ENCODE measurements at places on chromosomes 6 and 20.
A peak's percentile ranks its signal among the peaks of the same experiment; 100 is the strongest.

DNA sequence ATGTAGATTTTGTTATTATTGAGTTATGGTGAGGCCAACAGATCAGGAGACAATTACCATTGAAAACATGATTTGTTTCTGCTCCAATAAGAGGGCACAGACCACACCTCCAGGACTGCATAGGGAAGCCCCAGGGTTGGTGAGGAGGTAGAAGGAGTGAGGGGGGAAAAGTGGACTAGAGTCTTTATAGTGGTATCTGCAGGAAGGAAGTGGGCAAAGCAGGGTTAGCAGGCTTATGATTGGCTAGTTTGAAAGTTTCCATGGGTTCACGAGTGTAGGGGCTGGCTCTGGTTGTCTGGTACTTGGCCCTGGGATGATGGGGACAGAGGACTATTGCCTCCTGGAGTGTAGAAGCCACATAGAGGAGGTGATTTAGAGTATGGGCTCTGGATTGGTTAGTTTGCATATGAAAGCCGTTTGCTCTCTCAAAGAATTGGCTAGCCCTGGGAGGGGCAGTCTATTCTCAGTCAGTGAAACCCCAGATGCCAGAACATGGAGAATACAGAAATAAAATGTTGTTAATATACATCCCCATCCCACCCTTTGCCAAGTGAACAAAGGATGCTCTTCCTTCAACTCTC is 156.6 kb downstream of the KLHL32 start:
- no peak for DNase-seq

DNA sequence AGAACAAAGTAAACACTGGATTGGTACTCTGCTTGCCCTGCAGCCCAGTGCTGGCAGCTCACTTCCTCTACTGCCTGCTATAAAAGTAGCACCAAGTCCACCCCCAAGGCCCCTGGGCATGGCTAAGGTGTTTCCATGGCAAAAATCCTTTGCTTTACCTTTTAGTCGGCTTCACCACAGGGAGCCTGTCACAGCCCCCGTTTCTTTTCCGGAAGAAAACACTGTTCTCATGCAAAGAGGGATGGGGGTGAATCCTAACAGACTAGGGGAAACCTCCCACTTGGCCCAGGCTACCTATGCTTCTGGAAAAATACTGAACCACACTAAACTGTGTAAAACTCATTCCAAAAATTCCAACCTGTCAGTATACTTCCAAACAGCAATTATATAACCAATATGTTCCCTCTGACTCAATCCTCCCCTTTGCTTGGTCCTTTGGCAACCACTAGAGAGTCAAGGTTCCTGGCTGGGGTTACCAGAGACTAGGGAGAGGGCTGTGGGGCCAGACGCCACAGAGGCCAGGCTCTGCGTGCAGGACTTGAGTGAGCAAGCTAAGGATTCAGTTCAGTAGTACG is 16.1 kb downstream of the PPIL1 start:
- peak; percentile 41 for DNase-seq

DNA sequence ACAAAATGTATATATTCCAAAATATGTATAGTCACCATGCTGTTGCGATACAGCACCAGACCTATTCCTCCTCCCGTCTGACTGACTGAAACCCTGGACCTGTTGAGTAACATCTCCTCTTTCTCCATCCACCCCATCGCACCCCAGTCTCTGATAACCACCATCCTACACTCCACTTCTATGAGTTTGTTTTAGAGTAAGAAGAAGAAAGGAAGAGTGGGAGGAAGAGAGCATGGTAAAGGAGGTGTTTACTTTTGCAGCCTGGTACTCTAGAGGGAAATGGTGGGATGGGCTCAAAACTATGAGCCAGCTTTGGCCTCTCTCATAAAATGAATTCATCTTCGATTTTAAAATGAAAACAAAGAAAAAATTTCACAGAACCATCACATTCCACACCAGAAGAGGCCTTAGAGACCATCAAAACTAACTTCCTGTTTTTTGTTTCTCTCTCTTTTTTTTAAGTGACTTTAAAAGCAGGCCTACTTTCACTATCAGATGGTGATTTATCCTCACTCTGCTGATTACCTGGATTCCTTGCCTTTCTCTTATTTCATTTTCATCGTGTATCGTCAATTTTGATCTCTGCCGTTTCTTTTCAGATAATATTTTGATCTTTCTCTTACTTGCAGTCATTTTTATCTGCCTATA is 16.8 kb upstream of the FUCA2 start:
- no peak for DNase-seq

DNA sequence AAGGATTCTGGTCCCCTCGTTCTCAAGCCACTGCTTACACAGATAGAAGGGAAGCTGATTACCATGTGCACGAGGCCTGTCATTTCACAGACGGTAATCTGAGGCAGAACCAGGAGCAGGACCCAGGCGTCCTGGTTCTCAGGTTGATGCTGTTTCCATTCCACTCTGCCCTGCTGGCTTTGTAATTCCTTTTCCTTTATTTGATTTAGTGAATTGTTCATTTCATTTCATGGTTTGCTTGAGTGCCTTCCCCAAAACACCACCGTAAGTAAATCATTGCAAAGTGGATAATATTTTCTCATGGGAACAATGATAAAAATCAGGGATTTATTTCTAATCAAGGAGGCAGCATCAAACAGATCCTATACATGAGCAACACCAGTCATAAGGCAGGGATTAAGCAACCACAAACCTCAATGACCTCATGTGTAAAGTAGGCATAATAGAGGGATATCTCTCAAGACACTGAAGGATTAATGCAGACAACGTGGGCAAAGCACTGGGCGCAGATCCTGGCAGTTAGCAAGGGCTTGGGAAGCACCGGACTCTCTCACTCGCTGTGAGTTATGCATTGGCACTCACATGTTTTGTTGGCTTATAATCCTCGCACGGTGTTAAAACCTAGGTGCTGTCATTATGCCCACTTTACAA is 229.5 kb upstream of the FOXQ1 start:
- DNase-seq: peak; percentile 56

DNA sequence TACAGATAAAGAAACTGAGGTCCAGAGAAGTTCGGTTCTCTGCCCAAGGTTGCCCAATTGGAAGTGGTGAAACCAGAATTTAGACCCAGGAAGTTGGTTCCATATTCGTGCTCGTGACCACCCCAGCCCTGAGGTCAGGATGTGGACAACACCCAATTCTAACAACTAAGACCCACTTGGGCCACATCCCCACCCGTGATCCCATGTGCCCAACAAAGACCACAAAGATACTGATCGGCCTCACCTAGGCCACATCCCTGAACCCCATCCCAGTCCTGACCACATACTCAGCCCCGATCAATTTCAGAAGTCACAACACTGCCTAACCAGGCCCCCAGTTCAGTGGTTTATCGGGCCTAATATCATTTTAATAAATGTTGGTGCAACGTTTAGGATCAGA is 138.4 kb downstream of the PREX1 start:
- DNase-seq: no peak

DNA sequence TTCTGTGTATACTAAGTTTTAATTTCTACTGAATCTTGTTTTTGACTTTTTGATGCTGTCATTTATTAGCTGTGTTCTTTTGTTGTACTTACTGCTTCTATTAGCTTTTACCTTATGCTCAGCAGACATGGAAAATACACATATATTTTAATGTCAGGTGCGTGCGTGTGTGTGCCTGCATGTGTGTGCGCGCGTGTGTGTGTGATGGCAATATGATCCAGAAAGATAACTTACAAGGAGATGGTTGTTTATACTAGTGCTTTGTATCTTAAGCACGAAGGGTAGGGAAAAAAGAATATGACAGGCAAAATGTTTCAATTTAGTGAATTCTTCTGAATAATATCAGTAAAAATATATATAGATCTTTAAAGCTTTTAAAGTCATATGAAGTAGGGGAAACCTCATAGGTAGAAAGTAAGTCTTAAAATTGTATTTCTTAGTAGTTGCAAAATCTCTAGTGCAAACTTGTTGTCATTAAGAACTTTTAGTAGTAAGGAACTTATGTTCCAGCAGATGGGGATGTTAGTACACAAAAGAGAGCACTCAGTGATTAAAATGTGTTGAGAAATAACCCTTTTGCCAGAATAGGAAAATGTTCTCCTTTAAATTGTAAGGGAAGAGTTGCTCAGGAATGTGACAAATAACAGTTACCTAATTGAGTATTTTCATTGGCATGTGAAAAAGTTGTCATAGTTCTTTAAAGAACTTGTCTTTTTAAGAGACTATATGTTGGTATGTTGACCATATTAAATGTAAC is 13.2 kb downstream of the QKI start:
- DNase-seq: peak; percentile 56

DNA sequence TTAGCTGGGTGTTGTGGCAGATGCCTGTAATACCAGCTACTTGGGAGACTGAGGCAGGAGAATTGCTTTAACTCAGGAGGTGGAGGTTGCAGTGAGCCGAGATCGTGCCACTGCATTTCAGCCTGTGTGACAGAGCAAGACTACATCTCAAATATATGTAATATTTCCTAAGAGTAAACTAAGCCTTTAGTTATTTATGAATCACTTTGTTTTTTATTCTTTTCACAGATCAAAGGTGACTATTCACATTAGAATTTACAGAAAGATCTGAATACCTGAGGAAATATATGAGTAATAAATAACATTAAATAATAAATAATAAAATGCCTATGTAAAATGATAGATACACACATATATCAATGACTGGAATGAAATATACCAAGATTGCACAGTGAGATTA is 630.8 kb upstream of the IMPG1 start:
- no peak for DNase-seq

- DNase-seq: no peak
Measured at GRCh38 chr20:35291654-35292503, at the start of gene FAM83C. Gene FAM83C (minus strand): TSS chr20:35292425. CDS start chr20:35292304, 121 bp downstream.

DNA sequence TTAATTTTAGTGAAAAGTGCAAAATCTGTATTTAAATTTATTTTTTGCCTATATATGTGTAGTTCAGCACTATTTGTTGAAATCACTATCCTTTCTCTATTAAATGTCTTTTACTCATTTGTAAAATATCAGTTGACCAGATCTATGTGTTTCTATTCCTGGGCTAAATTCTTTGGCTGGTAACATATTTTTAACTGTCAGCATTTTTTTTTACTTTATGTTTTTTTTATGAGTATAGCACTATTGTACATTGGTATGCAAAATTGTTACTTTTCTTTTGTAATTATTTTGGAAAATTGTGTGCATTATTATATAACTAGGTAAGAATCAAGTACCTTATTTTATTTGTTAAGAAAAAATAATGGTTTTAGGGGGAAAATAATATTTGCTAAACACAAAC is 582.8 kb upstream of the ADGRB3 start:
- no peak for DNase-seq

DNA sequence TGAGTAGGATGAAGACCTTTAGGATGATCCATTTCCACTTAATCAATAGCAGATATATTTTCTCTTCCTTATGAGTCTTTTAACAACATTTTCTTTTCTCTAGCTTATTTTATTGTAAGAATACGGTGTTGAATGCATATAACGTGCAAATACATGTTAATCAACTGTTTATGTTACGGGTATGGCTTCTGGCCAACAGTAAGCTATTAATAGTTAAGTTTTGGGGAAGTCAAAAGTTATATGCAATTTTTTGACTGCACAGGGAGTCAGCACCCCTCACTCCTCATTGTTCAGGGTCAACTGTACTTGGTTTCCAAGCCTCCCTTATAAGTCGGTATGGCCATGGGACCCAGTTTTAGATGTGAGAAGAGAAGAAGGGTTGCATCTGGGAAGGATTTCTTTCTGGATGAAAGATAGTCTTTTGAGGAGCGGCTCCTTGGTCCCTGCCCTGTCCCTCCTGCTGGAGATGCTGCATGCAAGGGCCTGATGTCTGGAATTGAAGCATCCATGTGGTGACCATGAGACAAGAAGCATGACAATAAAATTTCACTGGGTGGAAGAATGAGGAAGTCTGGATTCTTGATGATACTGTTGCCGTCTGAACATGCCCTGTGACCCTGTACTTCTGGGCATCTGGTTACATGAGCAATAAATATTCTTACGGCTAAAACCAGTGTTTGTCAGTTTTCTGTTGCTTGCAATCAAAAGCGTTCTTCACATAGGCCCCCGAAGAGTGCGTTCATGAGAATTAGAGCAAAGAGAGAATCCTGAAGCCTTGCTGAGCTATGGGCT is 194.7 kb upstream of the PMEPA1 start:
- DNase-seq: no peak

DNA sequence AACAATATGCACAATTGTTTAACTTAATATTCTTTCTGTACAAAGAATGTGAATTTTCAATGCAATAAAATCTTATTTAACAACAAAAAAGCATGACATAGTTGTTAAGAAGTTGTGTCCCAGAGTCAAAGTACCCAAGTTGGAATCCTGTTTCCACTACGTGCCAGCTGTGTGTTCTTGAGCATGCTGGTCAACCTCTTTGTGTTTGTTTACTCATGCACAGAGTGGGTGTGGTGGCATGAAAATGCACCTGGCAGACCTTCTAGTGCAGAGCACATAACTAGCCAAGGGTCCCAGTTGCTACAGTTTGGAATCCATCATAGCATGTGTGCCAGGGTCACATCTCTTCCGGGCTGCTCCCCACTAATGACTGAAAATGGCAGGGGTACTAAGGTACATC is 24.7 kb upstream of the MOCS1 start:
- DNase-seq: no peak

GRCh38 chr6:57209030-57209429 is 13.1 kb downstream of the RAB23 start:
- no peak for DNase-seq

- no peak for DNase-seq
Measured at GRCh38 chr6:13863699-13864155, 49.4 kb upstream of the MCUR1 start.

- DNase-seq: no peak
Measured at GRCh38 chr6:2221726-2222274, 23.6 kb downstream of the GMDS start.

DNA sequence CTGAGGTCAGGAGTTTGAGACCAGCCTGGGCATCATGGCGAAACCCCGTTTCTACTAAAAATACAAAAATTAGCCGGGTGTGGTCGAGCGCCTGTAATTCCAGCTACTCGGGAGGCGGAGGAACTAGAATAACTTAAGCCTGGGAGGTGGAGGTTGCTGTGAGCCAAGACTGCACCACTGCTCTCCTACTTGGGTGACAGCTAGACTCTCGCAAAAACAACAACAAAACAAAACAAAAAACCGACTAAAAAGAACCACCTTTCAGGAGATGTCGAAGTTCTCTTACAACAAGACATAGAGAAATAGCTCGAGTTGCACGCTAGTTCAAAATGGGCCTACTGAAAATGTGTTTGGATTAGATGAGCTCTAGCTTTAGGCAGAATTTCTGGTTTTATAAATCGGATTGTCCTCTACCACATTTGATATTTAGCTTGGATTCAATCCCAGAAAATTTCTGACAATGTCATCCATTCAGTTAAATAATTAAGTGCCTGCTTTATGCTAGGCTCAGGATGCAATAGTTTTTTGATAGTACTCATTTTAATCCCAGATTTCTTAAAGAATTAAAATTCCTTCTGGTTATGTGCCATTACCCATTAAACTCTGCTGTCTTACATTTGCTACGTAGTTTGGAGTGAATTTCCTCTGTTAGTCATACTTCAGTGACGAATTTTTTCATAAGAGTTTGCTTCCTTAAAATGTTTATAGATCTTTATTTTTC is 137.5 kb upstream of the SHLD1 start:
- DNase-seq: peak; percentile 31

DNA sequence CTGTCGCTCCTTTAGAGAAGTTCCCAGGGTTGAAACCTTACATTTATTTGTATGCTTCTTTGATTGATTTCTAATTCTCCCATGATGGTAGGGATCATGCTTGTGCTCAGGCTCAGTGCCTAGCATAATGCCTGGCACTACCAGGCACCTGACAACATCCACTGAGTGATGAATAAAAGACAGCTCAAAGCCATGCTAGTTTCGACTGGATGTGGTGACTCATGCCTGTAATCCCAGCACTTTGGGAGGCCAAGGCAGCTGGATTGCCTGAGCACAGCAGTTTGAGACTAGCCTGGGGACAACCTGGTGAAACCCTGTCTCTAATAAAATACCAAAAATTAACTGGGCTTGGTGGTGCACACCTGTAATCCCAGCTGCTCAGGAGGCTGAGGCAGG is 11.6 kb upstream of the CD164 start:
- DNase-seq: no peak

All from GM03348 (cell line).